ENCODE measurements at places on chromosomes 13 and 19. TPM values are rescaled to one million over a fixed set of nuclear protein-coding genes. Genes with fewer than 3 reads are reported as not detected.

Gene CC2D1A
- total RNA-seq, result 15.5 TPM

Gene PCDH17
- 0.23 TPM for total RNA-seq

Gene SSBP4
- 31.0 TPM for total RNA-seq

Gene CEACAM8
- total RNA-seq, result not detected

Gene ZNF724
- total RNA-seq, result 5.3 TPM

Gene PTGIR
- not detected for total RNA-seq

Gene IL12RB1
- not detected for total RNA-seq

Gene MPV17L2
- 7.6 TPM for total RNA-seq

Gene SBSN
- total RNA-seq, result not detected

DNA sequence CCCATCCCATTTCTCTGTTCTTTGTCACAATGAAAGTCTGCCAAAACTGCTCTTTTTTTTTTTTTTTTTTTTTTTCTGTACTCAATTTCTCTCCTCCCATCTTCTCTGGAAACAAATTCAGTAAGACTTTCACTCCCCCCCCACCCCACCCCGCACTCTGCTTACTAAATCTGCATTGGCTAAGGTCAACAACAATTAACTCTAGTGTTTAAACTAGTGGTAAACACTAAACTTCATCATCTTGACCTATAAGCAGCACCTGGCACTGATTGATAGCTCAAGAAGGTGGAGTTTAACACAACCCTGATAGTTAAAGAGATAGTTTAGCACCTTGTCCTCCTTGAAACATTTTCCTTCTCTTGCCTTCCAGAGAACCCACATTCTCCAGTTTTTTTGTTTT lies 14.1 kb upstream of the KLF12 start:
- DNase-seq, result no peak

DNA sequence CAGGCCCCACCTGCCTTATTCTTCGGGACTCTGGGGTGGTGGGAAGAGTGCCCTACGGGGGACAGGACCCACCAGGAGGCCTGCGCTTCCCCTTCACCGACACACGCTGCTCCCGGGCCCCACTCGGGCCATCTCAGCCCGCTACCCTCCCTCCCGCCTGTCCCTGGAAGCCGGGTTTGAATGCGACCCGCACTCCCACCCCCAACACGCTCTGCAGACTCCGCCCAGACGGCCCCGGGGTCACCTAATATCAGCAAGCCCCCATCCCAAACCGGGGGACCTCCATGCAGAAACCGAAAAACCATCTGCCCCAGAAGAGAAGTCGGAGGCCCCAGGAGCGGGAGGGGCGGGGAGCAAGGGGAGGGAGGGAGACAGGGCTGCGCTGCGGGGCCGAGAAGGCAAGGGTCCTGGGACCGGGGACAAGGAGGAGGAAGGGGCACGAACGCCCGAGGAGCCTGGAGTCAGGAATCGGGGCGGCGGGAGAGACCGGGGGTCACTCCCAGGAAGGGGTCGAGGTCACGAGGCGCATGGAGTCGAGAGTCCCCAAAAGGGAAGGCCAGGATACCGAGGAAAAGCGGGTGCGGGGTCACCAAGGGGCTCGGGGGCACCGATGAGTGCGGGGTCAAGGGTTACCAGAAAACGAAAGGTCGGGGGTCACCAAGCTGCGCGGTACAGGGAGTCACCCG lies 766 bp downstream of the SBNO2 start:
- DNase-seq, result no peak

DNA sequence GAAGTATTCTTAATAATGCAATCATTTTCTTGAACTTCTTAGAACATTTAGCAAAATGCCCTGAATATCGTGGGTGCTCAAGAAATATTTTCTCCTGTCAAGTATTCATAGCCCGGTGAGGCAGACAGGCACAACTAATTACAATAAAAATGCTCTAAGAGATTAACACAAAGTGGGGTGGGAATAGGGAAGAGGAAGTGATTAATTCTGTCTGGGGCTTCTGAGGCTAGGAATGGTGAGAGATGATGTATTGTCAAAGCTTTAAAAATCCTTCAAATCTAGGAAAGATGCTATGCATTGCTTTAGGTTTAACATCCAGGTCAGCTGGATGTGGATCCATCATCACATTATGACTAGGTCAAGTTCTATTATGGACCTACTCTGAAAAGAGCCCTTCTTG lies 66.9 kb upstream of the POSTN start:
- no peak for DNase-seq

GRCh38 chr13:97395447-97396136 lies 38.4 kb upstream of the RAP2A start:
- DNase-seq, result peak; percentile 26

- DNase-seq, result no peak
Observed at GRCh38 chr13:84500016-84500415, 617.7 kb upstream of the SLITRK1 start.

DNA sequence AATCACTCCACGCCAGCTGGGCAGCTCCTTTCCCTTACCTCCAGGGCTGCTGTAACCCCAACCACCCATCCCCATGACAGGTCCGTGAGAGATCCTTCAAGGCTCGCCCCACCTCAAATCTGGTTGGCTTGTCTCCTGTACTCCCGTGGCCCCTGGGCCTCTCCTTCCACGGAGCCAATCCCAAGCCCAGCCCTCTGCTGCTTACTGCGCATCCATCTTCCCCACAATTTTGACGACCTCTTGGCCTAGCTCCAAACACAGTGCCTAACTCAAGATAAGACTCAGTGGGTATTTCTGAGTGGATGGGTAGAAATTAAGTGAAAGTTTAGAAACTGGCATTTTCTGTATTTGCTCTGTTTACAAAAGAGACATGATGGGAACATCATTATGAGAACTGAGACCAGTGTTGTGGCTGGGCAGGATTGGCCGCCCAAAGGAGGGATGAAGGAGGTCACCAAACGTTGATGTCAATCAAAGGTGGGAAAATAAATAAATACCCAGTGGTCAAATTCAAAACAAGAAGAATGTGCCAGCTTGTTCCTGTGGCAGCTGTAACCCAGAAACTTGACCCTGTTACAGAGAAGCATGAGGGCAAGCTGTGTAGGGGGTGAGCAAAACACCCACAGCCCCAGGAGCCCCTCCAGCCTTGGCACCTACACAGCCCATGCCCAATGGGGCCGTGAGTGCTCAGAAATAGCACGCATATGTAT lies 162.2 kb downstream of the ABCC4 start:
- DNase-seq, result no peak

DNA sequence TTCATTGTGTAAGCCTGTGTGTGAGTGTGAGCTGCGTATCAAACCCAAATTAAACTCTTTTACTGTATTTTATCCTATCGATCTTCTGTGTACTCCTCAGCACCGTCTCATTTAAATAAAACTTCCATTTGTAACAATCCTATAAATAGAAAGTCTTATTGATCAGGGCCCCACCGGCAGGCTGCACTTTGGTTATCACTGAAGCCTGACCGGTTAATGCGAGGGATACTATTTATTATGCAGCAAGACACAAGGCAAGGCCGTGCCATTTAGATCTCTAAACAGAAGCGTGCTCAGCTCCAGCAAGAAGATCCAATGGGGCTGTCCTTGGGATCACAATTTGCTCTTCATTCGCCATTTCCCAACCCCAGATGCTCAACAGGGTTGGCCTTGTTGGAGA lies 252.6 kb upstream of the TSHZ3 start:
- DNase-seq, result no peak

GRCh38 chr19:13366529-13367143 lies 139.6 kb downstream of the CACNA1A start:
- peak; percentile 15 for DNase-seq

GRCh38 chr13:62875118-62875640 lies 1459.5 kb upstream of the PCDH20 start:
- DNase-seq, result no peak

GRCh38 chr13:108315273-108315672 lies 45.8 kb downstream of the TNFSF13B start:
- DNase-seq, result no peak

GRCh38 chr19:1377965-1378785 lies 5.5 kb upstream of the NDUFS7 start:
- no peak for DNase-seq

All from NCI-H460 (cell line).